DMS 273 treated with DMSO at 0.1 percent for 48 hours (cell line): ENCODE measurements at places on chromosomes 5 and 9.
A peak's percentile ranks its signal among the peaks of the same experiment; 100 is the strongest.

DNA sequence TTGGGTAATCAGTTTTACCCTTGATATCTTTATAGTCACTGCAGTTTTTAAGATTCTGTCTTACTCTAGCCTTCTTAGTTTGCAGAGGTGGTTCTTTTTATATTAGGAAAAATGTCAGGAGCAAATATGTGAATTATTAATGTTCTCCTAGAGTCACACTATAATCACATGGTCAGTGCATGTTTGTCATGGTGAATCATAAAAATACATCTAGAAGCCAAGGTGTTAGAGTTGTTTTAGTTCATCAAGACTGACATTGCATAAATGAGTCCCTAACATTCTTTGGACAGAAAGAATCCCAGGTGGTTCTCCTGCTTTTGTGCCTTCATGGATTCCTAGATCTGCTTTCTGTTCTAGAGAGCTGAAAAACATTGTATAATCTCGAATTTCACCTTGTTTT, 22.9 kb downstream of the ATG10 start:
- no peak for DNase-seq

- DNase-seq: no peak
These were observed 72.6 kb downstream of the GTF3C4 start for GRCh38 chr9:132742821-132743311.

DNA sequence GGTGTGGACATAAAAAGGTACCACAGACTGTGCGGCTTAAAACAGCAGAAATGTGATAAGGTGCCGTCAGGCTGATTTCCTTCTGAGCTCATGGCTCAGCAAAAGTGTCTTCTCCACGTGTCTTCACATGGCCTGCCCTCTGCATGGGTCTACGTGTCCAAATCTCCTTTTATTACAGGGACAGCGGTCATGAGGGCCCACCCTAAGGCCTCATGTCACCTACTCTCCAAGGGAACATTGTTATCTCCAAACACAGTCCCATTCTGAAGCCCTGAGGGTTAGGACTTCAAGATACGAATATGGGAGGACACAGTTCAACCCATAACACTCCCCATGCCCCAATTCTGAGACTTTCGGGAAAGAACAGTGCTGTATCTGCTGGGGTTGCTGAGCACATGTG, 35.2 kb downstream of the COL23A1 start:
- DNase-seq: no peak

- no peak for DNase-seq
These were observed 125.4 kb downstream of the PTTG1 start for GRCh38 chr5:160547061-160547460.

- peak; percentile 73 for DNase-seq
These were observed 53.4 kb downstream of the GALNT12 start for GRCh38 chr9:98860871-98861293.

DNA sequence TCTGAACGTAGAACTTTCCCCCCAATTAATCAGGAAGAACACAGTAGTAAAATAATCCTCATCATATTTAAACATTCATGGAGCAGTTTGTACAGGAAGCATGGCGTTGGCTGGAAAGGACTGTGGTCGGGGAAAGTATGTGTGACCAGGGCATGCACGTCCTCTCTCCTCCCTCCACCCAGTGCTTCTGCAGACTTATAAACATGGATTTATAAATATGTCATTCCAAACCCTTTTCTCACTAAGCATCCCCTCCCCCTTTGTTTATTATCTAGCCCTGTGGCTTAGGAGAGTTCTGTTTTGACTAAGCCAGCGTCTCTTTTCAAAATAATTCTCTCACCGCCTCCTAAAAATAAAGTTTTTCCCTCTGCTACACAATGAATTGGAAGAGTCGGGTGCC, 70.4 kb upstream of the DAP start:
- DNase-seq: no peak

DNA sequence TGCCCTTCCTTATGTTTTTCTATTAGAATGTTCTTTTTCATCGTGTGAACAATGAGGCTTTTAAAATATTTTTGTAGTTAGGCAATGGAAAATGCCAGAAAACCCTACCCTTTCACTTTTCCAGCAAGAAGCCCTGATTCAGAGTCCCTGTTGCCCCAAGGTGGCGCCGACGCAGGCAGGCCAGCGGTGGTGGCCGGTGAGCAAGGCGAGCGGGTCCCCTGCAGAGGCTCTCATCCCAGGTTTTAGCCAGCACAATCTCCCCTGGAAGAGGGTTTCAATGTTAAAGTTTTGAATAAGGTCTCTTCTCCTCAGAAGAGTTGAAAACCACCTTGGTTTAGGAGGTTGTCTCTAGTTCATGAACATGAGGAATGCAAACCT, 40.8 kb upstream of the CKMT2 start:
- DNase-seq: no peak

DNA sequence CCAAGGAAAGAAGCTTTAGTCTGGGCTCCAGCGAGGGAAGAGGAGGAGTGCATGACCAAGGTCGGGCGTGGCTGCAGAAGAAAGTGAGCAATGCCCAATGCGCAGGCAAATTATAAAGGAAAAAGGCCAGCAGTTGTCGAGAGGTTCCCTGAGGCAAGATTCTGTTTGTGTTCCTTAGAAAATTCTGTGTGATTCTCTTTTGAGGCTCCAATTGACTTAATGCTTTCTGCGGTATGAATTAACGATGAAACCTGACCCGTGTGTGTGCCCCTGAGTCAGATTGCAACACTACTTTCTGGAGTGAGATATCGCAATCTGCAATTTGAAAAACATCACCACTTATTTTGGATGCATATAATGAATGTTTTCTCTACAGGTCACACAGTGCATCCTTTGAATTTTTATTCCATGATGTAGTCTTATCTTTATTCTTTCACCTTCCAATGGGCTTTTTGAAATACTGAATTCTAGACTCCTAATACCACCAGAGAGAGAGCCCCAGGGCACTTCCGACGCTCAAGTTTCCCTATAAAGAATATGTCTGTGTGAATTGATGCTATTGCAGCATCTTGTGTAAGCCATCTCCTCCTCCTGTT, 117.9 kb upstream of the IL6ST start:
- no peak for DNase-seq

- DNase-seq: no peak
These were observed 10.4 kb upstream of the CEL start for GRCh38 chr9:133051281-133051900.

DNA sequence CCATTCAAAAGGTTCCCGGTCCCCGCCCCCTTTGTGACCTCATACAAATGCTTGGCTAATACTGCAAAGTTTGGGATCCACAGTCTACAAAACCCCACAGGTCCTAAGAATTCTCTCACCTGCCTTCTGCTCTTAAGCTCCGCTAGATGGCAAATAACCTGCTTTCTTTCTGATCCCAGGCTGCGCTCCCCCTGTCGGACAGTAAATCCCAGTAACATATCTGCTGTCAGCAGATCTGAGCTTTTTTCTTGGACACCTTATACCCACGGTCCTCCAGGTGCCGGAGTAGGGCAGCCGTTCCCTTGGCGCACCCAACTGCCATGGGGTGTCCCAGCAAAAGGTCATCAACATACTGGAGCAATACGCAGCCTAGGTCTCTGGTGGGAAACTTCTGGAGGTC, 39.0 kb upstream of the PPP1R26 start:
- DNase-seq: no peak

DNA sequence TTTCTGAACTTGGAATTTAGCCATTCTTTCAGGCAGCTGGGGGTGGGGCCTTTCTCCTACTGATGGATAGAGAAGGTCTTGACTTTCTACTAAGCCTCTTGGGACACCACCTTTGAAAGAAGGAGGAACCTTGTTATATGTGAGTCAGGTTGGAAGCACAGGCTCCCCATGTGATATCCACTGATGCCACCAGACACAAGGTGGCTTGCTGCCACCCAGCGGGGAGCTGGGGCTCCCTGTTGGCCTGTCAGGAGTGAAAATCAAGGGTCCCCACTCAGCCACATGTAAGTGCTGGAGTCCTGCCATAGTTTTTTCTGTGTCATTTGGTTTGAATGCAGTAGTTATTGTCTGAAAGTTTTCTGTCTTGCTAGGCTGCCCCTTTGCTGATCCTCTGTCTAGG, 252.4 kb upstream of the NFIL3 start:
- no peak for DNase-seq

DNA sequence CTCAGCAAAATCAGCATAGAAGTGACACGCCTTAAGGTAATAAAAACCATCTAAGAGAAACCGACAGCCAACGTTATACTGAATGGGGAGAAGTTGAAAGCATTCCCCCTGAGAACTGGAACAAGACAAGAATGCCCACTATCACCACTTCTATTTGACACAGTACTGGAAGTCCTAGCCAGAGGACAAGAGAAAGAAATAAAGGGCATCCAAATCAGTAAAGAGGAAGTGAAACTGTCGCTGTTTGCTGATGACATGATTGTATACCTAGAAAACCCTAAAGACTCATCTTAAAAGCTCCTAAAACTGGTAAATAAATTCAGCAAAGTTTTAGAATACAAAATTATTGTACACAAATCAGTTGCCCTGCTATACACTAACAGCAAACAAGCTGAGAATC, 393.3 kb downstream of the KIF4B start:
- no peak for DNase-seq
